ENCODE measurements at places on chromosomes 2 and 18.

GRCh38 chr2:69531186-69531585 lies 94.0 kb upstream of the NFU1 start:
- no peak for DNase-seq

GRCh38 chr2:138503087-138503442 lies 1.5 kb downstream of the SPOPL start:
- no peak for DNase-seq

GRCh38 chr18:25039781-25040180 lies 312.2 kb downstream of the ZNF521 start:
- DNase-seq: no peak

GRCh38 chr2:100422320-100423055 lies 5.0 kb upstream of the CHST10 start:
- DNase-seq: no peak

DNA sequence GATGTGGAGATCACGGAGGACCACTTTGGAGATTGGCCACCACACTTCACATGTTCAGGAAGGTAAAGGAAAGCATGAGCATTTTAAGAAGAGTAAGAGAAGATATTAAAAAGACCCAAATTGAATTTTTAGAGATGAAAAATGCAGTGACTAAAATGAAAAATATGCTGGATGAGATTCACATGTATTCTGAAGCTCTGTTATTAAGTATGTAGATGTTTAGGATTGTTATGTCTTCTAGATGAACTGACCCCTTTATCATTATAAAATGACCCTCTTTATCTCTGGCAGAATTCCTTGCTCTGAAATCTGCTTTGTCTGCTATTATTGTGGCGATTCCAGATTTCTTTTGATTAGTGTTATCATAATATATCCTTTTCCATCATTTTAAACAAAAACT lies 36.0 kb upstream of the DYNC2LI1 start:
- no peak for DNase-seq

DNA sequence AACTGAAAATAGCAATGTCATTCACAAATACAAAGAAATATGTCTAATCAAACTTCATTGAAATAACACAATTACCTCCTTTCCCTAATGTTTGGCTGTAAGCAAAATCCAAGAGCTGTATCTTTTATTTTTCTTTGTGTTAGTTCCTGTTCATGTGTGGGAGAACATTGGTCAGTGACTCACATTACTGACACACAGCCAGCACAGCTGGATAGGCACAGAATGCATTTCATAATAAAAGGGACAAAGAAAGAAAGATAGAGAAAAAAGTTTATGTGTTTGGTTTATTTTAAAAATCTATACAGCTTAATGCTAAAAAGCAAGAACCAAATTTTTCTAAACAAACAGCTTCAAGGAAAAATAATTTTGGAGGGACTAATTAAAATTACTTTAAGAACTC lies 185.6 kb upstream of the COL3A1 start:
- DNase-seq: no peak
